ENCODE measurements at places on chromosomes 1 and 21.

DNA sequence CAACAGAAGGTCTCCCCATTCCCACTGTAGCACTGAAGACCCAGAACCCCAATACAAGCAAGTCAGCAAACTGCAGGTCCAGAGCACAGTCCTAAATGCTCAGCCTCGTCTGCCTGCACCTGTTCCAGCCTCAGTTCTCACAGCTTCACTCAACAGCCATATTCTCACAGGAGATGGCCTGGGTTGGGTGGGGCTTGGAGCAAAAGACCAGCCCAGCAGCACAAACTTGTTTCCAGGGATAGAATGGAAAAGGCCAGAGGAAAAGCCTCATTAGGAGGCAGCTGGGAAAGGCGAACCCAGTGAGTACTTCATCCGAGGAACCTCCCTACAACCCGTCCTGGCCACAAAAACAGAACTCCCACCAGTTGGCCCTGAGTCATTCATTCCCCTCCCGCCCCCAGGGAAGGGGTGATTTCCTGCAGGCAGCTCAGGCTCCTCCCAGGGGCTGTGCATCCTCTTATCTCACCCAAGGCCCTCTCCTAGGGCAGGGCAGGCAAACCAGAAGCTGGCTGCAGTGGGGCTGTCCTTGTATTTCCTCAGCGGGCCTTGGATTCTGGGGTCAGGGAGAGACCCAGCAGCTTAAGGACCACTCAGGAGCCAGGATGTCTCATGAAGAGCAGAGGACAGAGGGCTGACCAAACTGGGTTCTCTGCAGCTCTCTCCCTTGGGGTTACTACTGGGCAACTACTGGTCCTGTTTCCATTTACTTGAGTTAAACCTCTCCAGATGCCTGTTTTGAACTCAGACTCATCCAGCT is 7.4 kb upstream of the MPL start:
- DNase-seq, result no peak

GRCh38 chr1:203274603-203275381 is 30.5 kb upstream of the BTG2 start:
- DNase-seq, result peak; percentile 82

- no peak for DNase-seq
Measured at GRCh38 chr21:29711236-29711635, 228.6 kb downstream of the GRIK1 start.

GRCh38 chr1:214548988-214549387 is 2.4 kb downstream of the PTPN14 start:
- DNase-seq, result no peak

- no peak for DNase-seq
Measured at GRCh38 chr1:203765029-203765837, at the start of gene LAX1. LAX1 (plus strand) TSS chr1:203765183; CDS start chr1:203765566, 383 bp downstream.

GRCh38 chr1:246608616-246609376 is 42.5 kb downstream of the CNST start:
- peak; percentile 71 for DNase-seq

- no peak for DNase-seq
Measured at GRCh38 chr21:14243874-14244273, 27.9 kb downstream of the RBM11 start.

DNA sequence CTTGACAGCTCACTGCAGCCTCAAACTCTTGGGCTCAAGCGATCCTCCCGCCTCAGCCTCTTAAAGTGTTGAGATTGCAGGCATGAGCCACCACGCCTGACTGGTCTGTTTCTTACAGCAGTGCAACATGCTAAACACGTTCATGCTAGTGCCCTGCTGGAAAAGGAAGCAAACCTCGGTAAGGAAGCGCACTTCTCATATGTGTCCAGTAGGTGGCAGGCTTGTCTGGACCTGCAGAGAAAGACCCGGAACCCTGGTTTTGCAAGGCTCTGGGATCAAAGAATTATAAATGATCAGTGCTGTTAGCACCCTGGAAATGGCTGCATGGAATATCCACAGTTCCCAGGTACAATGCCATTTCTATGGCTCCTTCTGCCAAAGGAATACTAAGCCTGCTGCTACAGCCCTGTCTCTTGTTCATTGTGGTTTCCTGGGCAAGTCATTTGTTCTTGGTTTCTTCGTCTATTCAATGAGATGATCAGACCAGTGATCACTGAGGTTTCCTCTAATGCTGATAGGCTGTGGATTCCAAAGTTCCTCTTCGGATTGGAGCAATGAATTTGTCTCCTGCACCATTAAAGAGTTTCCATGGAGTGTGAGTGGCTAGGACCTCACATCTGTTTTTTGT is 15.9 kb downstream of the RNU5D-1 start:
- DNase-seq, result no peak

DNA sequence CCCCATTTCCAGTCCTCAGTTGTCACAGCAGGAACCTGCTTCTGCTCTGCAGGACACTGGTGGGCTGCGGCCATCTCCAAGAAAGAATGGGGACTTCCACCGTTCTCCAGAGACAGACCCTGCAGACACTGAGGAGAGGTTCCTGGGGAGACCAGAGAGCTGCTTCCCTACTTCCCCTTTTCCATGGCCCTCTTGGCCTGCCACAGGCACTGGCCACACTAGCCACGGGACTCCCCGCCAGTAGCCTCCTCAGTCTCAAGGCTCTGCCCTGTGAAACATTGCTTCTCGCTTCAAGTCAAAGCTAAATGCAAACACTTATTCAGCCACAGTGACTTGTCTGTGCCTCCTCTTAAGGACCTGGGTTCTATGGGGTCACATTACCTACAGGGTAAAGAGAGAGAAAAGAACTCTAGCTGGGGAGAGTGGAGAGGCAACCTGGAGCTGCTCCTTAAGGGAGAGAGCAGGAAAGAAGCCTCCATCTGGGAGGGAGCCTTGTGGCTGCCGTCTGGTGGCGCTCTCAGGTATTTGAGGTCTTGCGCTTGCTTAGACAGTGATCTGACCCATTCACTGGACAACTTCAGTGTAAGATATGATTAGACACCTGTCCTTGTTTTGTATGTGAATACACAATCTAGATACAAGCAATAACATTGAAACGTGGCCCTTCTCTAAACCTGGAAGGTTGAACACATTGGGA is 5.4 kb upstream of the SLAMF8 start:
- no peak for DNase-seq

GRCh38 chr1:66069976-66070876 is 277.5 kb downstream of the PDE4B start:
- DNase-seq, result no peak

- DNase-seq, result no peak
Measured at GRCh38 chr1:113048064-113048463, 24.9 kb upstream of the LRIG2 start.

DNA sequence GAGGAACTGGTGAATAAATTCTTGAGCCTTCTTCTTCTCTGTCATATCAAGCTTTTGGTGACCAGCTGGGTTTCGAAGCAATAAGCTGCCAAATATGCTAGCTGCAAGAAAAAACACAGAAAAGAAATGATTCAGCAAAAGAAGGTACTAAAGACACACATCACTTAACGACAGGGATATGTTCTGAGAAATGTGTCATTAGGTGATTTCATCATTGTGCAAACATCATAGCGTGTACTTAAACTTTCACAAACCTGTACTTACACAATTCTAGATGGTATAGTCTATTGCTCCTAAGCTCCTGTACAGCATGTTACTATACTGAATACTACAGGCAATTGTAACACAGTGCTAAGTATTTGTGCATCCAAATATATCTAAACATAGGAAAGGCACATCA is 2.9 kb upstream of the MTF1 start:
- no peak for DNase-seq

DNA sequence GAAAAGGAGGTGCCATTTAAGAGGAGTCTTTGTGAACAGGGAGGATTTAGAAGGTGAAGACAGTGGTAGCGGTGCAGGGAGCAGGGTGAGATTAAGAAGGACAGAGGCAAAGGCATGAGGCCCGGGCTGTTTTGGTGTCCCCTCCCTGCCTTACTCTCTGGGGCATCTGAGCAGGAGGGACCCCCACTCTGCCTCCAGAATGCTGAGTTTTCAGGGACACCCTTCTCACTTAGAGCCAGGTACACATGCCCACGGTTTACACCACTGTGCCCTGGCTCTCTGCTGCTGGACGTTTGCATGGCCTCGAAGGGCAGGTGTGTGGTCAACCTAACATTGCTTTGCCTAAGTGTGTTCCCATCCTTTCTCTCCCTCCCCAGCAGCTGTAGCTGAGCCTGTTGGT is 20.5 kb upstream of the PARP1 start:
- no peak for DNase-seq

DNA sequence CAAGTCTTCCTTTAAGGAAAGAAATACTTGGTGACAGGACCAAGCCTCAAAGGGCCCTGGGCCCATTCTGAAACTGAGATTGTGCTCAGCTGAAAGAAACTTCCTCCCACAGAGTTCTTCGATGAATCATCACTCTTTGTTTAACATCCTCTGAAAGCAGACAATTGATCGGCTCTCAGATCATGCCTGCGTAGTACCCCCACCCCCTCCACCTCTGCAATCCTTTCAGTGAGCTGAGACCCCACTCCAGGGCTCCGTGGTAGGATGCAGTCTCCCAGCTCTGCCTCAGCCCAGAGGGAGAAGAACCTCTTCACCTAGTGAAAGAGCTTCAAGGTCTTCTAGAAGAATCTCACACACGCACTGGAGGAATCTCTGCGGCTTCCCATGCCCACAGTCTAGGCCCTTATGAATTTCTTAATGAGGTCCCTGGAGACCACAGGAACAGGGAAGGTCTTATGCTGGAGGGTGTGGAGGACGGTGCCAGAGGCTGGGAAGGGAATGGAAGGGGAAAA is 104.9 kb upstream of the SOD1 start:
- no peak for DNase-seq

DNA sequence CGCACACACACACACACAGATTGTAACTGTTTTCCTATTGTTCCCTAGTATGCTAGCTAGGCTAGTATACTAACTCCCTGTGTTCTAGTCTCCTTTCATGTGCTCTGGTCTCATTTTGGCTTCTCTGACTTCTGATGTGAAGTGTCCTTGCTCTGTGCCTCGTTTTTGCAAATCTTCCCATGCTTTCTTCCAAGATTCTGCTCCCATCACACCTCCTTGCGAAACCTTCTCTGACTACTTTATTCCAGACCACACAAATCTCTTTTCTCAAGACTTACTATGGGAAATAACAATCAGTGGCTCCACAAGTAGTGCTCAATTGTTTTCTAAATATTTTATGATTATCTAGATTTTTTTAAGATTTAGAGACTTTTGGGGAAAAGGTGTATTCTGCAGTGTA is 10.3 kb downstream of the PRRX1 start:
- DNase-seq, result no peak

DNA sequence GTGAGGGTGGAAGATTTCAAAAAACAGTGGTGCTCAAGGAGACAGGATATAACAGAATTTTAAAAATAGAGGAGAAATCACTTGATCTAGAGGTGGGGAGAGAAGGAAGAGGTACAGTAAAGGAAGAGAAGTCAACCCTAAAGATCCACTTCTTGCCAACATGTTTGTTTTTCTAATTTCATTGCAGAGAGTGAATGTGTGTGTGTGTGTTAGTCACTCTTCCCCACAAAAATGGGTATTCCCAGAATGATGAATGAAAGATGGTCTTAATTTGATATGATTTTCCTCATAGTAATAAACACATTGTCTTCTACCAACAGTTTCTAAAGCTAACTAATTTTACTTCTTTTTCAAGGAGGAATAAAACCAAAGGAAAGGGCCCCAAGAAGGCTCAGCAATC is 74.2 kb upstream of the NGF start:
- DNase-seq, result no peak

- no peak for DNase-seq
Measured at GRCh38 chr1:112894561-112895011, 61.4 kb downstream of the SLC16A1 start.

GRCh38 chr1:31855038-31855845 is 39.4 kb upstream of the SPOCD1 start:
- DNase-seq, result no peak

GRCh38 chr1:205064741-205065316 is 19.4 kb downstream of the TMEM81 start:
- no peak for DNase-seq

GRCh38 chr1:61424382-61424781 is 300.6 kb downstream of the TM2D1 start:
- no peak for DNase-seq

- DNase-seq, result no peak
Measured at GRCh38 chr1:221829327-221830015, 87.6 kb upstream of the DUSP10 start.

GRCh38 chr1:25756215-25756614 is 43.8 kb upstream of the SELENON start:
- DNase-seq, result no peak

DNA sequence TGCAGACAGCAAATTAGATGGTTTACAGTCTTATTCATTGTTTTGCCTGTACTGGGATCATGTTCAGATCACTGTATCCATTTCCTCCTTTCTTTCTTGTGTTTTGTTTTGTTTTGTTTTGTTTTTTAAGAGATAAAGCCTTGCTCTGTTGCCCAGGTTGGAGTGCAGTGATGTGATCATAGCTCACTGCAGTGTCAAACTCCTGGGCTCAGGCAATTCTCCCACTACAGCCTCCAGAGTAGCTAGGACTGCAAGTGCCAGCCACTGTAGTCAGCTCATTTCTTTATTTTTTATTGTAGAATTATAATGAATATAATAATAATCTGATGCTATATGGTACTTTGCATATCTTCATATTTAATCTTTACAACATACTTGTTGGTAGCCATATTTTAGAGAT is 403.7 kb upstream of the B3GALT2 start:
- DNase-seq, result no peak

DNA sequence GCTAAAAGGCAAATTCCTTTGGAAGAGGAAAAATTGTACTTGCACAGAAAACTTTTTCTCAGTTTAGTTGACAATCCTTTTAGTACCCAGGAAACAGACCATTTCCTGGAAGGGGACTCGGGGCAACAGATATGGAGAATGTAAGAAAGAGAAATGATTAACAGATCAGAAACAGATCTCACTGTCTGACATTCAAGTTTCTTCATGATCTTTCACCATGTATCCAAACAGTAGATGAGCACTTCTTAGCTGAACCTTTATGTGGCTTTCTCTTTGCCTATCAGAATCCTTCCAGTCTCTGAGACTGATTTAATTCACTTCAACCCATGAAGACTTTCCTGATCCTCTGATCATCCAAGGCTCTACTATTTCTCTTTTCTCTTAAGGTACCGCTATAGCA is 2.7 kb downstream of the TTLL7 start:
- no peak for DNase-seq

DNA sequence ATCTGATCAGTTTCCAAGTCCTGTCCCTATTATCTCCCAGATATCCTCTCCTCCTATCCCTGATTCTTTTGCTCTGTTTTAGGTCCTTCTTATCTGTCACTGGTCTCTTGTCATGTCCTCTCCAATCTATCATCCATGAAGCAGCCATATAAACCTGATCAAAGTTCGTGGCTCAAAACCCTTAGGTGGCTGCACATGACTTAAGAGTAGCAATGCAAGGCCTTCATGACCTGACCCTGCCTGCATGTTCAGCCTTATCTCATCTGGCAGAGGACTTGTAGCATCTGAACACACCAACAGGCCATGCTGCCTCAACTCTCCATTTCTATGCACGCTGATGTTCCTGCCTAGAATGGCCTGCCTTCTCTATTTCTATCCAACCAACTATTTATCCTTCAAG is 65.2 kb downstream of the NOS1AP start:
- no peak for DNase-seq

DNA sequence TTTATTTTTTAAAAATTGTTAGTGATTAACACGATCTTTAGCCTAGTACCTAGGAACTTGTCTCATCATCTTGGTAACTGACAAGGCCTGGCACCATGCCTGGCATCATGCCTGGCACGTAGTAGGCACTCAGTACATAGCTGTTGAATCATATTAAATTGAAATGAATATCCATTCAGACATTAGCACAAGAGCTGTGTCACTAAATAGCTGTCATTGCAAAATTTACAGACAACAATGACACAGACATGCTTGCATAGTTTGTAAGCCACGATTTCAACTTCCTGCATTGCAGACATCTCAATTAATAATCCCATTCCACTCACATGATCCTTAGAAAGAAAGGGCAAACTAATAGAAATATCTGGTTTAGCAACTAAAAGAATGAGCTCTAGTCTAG is 15.4 kb upstream of the PHACTR4 start:
- DNase-seq, result peak; percentile 71

All from keratinocyte (primary cell).